ENCODE measurements at places on chromosomes 1 and 21.

DNA sequence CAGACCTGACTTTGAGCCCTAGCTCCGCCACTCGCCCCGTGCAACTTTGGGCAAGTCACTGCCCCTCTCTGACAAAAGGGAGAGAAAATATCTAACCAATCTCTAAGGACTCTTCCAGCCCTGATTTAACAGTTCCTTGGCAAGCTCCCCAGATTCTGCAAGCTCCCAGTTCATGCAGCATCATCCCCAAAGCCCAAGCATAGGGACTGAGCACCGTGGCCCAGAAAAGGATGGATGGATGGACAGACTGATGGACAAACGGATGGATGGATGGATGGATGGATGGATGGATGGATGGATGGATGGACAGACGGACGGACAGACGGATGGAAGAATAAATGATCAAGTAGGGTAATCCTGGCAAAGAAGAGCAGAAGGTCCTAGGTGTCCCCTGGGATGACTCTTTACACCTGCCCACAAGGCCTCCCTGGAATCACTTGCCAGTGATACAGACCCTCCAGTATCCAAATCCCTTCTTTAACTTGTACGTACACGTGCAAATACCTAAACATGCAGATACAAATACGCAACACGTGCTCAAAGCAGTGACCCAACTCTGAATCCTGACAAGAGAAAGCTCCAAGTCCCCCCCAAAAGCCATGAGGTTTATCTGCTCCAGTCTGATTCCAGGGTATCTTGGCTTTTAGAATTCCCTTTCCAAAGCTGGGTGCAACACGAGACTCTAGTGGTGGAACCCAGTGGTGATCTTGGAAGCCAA lies 16.0 kb downstream of the IFFO2 start:
- no peak for DNase-seq

DNA sequence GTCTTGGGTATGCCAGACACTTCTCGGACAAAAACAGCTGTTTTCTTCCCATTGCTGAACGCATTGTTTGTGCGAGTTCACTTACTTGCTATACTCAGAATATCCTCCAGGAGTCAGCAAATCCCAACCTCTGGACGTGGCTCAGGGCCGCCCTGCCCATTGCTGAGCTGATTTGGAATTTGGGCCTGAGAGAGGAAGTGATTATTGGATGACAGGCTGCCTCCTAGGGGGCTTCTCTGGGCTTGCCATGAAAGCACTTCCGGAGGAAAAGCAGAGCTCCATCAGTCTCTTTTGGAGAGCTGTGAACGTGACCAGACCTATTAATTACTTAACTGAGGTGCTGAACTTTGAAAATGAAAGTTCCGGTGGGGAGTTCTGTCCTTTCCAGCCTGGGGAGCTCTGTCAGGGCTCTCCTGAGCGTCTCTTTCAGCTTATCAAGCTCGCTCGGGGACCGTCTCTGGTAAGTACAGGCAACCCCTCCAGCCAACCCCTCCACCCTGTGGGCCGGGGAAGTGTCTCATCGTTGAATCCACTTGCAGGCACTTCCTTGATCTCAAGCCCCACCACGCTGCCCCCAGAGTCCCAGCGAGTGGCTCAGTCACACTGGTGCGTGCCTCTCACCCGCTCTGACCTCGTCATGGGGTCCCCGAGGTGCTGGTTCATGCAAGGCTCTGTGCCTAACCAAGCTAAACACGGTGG lies 76.9 kb downstream of the CLIC6 start:
- peak; percentile 59 for DNase-seq

GRCh38 chr21:35478161-35479064 lies 429.3 kb upstream of the RUNX1 start:
- DNase-seq, result no peak

DNA sequence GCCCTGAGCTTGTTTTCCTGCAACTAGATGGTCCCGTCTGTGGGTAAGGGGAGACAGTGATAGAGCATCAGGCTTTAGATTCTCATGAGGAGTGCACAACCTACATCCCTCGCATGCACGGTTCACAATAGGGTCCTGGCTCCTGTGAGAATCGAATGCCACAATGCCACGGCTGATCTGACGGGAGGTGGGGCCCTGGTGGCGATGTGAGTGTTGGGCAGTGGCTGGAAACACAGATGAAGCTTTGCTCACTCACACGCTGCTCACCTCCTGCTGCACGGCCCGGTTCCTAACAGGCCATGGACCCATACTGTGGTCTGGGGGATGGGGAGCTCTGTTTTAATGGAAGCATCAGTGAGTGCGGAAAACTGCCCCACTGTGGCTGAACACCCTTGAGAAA lies 35.8 kb upstream of the TTC34 start:
- DNase-seq, result no peak

DNA sequence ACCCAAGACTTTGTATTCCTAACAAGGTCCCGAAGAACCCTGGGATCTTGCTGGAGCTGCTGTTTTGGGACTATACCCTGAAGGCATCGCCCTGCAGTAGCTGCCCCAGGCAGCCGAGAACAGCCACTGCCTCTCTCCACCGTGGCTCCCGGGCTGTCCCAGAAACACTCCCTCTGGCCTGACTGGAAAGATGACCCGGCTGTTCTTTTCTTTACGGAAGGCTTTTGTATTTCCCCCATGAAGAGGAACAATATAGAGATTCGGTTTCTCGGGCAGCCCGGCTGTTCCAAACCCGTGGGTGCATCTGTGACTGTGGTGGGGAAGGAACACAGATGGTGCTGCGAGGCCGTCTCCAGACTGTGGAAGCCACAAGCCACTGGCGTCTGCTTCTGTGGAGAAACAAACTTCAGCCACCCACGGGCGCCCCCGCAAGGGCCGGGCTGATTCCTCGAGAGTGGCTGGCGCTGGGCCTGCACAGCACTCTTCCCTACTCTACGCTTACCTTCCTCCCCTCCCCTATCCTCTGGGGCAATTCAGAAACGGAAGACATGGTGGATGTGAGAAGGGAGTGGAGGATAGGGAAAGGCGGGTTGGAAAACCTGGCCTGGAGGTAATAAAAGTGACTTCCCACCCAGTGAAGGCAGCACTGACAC lies 33.7 kb upstream of the VASH2 start:
- DNase-seq, result no peak

- DNase-seq, result no peak
These were observed 39.6 kb downstream of the GFI1 start for GRCh38 chr1:92447033-92447681.

DNA sequence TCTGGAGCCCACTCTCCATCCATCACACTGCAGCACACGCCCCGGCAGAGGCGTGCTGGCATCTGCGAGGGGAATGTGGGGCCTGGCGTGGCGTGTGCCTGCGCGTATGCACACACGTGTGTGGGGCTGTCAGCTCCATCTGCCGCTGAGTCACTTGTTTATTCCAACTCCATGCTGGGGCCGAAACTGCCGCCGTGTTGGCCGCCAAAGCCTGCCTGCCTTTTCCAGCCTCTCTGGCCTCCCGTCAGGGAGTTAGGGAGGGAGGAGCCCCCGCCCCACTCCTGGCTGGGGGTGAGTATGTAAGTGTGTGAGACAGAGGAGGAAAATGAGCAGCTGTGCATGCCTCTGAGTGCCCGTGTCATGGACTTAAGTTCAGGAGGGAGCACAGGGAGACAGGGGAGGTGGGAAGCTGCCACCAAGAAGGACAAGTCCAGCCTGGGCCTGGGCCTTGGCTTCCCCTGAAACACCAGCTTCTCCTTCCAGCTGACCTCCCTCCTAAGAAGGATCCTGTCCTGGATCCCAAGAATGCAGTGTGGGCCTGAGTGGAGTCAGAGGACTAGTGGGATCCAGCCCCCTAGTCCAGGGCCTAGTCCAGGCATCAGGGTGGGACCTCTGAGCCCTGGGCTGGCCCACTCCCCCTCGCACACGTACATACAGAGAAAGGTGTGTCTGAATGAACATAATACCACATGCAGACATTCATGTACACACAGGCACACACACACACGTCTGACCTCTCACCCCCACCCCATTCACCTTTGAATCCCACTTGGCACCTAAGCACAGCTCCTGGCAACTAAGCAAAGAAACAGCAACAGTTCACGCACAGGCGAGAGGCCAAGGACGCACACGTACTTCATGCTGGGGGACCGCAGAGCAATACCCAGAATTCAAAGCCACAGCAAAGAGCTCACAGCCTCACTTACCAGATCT lies 24.7 kb downstream of the MEF2D start:
- peak; percentile 62 for DNase-seq

Data from AG09309 (cell line).